Frontal cortex (tissue), 4 donors: ENCODE measurements at places on chromosomes 12 and 14. TPM values are rescaled to one million over a fixed set of nuclear protein-coding genes. Genes with fewer than 3 reads are reported as not detected.

Gene TMEM30B
- under 0.01 TPM for total RNA-seq

Gene IAPP
- under 0.01 TPM for total RNA-seq

Gene ASB2
- total RNA-seq, result under 0.01 TPM

Gene TMEM52B
- not detected for total RNA-seq

Gene C12orf56
- total RNA-seq, result 0.41 TPM

Gene KRT85
- not detected for total RNA-seq

- DNase-seq, result peak; percentile 96
Observed at GRCh38 chr14:23352506-23353432, at the start of gene SLC22A17. Gene SLC22A17, minus strand, starts transcription at chr14:23352887.

DNA sequence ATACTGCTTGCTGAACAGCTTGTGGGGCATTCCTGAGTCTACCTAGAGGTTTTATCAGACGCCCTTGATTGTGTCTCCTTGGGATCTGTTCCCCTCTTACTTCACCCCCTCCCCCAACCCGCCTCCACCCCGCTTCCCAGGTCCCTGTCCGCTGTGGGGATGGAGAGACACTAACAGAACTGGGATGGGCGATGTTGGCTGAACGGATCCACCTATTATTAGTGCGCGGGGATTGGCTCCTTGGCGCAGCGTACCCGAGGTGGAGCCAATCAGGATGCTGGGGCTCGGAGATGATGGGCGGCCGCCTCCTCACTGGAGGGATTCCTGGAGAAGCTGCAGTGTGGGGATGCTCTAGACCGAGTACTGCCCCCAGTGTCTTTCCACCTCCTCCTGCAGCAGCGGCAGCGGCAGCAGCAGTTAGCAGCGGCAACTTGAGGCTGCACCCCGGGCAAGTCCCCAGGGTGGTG lies at the start of gene SYT1:
SYT1 (plus strand) TSS at position 372 of the 467 bp plus-strand sequence.
- DNase-seq, result peak; percentile 30

DNA sequence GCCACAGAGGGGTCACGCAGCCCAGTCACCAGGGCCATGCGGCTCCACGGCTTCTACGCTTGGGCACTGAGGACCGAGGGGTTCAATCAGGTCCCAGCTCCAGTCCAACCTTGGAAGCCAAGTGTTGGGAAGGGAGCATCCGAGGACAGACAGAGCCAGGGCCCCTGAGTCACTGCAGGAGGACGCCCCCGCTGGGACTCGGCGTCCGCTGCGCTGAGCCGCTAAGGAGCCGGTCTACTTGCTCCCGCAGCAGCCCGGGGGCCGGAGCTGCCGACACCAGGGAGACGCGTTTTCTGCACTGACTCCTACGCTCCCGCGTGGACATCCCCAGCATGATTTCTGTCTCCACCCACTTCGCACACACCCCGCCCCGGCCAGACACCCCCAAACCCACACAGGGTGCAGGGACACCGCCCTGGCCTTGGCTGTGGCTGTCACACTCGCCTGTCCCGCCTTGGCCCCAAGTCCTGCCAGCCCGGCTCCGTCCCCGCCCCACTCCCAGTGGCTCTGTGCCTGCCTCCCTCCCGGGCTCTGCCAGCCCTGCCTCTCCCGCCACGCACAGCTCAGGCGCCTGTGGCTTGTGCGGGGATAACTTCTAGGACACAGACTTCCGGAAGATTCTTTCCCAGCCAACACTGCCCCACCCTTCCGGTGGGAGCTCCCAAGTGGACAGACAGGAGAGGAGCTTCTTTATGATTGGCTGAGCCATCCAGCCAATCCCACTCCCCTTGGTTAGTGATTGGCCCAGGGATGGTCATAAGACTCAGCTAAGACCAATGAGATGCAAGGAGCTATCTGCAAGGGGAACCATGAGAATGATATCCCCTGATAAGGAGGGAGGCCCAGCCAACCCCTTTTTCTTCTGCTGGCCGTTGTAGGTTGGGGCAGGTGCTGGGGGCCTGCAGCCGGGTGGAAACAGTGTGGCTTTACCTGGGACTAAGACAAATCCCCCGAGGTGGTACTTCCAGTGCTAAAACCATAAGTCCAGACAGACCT lies 118.9 kb upstream of the SFSWAP start:
- no peak for DNase-seq

- no peak for DNase-seq
Observed at GRCh38 chr12:32964981-32965585, 68.5 kb upstream of the PKP2 start.

- no peak for DNase-seq
Observed at GRCh38 chr12:109890620-109891170, 9.4 kb upstream of the TCHP start.

GRCh38 chr14:26765768-26766520 lies 168.1 kb upstream of the NOVA1 start:
- no peak for DNase-seq
